ENCODE measurements at places on chromosomes 11 and 22.

- no peak for DNase-seq
Observed at GRCh38 chr11:35145271-35145670, 6.3 kb downstream of the CD44 start.

DNA sequence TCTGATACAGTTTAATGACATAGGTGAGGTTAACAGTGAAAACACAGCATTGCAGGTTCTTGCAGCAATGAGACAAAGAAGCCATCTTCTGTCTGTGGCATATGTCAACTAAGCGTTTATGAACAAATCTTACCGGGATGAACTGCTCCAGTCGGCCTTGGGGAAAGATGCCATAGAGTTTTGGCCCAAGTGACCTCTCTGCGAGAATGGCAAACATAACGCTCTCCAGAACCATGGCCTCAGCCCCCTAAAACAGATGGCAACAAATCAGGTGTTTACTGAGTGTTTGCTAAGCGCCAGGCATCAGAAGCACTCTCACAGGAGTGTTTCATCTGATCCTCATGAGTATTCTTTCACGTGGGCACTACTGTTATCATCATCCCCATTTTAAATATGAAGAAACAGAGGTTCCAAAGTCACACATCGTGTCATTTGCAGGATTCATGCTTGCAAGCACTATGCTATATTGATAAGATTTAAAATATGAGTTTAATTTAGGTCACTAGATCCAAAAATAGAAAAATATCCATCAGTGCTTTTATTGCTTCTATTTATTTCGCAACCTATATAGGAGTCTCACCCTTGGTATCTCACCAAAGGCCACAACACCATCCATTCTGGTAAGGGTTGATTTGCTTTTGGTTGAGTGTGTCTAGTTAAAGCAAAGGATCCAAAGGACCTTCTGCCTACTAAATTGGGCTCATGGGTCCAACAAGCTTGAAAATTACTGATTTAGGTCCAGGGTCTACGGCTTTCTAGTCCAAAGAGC is 35.9 kb downstream of the TCIRG1 start:
- no peak for DNase-seq

GRCh38 chr11:9601037-9601875 is 27.8 kb downstream of the WEE1 start:
- DNase-seq: no peak

DNA sequence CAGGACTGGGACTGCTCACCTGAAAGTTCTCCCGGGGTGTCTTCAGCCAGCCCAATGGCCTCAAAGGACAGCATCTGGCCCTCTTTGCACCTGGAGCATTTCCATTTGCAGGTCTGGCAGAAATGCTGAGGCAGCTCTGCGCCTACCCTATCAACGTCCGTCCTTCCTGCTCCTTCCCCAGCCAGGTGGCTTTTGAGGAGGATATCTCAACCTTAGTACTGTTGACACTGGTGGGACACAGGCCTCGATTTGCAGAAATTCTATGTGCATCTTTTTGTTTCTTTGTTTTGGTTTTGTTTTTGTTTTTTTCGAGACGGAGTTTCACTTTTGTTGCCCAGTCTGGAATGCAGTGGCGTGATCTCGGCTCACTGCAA is 5.0 kb downstream of the MOGAT2 start:
- DNase-seq: no peak

DNA sequence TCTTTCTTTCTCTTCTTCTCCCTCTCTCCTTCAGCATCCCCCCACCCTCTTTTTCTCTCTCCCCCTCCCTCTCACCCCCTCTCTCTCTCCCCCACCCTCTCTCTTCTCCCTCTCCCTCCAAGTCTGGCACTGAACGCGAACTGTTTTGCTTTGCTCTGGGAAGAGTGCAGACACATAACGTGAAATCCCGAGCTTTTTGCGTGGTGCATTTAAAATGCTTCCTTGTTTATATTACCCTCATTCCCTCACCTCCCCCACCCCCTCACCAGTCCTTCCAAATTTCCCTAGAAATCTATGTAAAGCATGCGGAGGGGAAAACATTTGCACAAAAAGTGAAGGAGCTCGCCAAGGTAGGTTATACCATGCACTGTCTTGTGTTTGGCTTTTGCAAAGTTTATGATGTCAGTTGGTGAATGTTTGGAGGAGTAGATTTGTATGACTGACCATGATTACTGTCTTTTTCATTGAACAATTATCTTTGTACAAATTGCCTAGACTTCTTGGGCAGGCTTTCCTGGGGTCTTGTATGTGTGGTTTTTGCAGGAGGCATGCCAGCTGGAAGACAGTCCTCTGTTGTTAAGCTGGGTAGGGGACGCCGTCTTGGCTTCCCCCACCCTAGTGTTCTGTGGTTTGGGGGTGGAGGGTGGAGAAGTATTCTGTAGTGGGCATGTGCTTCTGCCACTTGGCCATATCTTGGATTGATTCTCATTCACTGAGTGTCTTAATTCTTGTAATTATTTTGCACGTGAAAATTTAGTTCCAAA is 123.7 kb upstream of the HSD17B12 start:
- DNase-seq: no peak

DNA sequence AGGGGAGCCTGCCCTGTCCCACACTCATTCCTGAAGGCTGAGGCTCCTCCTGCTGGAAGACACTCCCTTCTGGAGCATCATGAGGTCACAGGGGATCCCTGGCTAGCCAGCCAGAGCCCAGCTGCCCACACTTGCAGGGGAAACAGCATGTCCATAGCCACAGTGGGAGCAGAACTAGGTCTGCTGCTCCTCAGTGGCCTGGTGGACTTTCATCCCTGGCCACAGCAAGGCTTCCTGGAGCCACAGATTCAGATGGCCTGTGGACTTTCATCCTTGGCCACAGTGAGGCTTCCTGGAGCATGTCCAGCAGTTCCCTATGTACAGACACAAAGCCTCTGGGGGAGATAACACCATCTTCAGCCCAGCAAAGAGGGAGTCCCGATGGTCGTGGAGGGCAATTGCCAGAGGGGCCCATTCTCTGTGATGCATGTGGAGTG is 5.9 kb upstream of the APOL6 start:
- no peak for DNase-seq

- no peak for DNase-seq
Observed at GRCh38 chr22:23899042-23899745, 5.0 kb downstream of the MIF start.

GRCh38 chr22:33513388-33514338 is 406.6 kb downstream of the LARGE1 start:
- no peak for DNase-seq

DNA sequence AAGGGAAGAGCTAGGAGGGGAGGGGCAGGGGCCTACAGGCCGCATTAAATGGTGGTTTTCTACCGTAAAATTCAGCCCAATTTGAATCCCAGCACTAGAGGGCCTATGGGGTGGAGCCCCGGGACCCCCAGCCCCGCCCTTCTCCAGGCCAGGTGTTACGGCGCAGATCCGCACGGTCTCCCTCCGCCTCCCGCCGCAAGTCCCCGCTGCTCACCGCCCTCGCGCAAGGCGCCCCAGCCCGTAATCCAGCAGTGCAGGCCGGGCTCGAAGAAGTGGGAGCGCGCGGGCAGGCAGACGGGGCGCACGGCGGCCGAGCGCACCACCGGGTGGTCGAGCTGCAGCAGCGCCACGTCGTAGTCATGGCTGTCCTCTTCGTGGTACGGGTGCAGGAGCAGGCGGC is 17.3 kb downstream of the KCTD17 start:
- no peak for DNase-seq

GRCh38 chr11:70230840-70231710 is 28.0 kb downstream of the FADD start:
- no peak for DNase-seq

GRCh38 chr11:41897991-41898390 is 438.5 kb upstream of the LRRC4C start:
- DNase-seq: no peak

DNA sequence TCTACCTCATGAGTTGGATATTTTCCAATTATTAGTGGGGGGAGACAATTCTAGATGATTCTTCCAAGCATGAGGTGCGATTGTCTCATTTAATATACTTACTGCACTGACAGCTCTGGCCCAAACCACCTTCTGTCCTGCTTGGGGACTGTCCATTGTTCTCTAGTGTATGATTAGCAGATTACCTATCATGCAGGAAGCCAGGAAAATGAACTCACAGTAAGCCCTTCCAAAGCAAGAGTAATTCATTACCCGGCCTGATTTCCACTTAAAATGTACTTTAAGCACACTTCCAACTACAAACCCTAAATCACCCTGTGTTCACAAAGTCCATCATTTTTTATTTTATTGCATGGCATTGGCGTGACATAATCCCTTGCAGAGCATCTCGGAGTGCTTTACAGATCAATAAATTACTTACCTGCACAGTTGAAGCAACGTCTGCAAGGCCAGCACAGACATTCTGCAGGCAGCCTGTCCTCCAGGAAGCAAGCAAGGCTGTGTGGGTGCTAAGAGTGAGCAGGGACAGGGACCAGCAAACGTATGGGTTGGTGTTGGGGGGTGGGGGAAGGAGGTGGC is 838.2 kb downstream of the NTM start:
- DNase-seq: no peak

DNA sequence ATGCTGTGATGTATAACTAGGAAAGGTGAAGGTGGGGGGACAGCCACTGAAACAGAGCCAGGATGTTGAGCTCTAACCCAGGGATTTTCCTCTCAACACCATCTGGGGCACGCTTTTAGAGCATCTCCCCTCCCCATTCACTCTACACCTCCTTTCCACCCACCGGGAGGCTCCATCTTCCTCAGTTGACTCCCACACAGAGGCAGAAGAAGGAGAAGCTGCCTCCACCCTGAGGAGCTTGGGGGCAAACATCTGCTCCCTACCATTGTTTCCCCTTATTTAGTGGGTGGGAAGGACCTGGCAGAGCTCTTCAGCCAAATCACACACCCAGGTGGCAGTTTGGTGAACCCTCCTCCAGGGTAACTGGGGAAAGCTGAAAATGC is 50.0 kb upstream of the ADA2 start:
- DNase-seq: no peak

GRCh38 chr11:57499413-57499982 is 16.0 kb downstream of the SLC43A1 start:
- DNase-seq: peak; percentile 78

DNA sequence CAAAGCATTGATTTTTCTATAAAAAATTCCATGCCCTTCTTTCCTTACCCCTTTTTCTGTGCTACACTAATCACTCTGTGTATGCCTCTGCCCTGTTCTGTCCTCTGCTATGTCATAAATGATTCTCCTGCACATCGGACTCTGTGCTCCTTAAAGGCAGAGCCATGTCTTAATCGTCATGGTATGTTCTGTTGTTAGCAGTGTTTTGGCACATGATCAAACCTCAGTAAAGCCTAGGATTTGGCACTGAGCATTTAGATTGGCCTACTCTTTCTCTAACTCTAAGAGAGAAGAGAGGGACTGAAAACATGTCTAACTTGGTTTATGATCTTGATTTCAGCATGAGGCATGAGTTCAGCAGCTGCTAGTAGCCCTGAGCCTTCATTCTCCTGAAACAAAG is 266.9 kb downstream of the AASDHPPT start:
- DNase-seq: no peak

- no peak for DNase-seq
Observed at GRCh38 chr11:123362941-123363340, 67.1 kb upstream of the GRAMD1B start.

DNA sequence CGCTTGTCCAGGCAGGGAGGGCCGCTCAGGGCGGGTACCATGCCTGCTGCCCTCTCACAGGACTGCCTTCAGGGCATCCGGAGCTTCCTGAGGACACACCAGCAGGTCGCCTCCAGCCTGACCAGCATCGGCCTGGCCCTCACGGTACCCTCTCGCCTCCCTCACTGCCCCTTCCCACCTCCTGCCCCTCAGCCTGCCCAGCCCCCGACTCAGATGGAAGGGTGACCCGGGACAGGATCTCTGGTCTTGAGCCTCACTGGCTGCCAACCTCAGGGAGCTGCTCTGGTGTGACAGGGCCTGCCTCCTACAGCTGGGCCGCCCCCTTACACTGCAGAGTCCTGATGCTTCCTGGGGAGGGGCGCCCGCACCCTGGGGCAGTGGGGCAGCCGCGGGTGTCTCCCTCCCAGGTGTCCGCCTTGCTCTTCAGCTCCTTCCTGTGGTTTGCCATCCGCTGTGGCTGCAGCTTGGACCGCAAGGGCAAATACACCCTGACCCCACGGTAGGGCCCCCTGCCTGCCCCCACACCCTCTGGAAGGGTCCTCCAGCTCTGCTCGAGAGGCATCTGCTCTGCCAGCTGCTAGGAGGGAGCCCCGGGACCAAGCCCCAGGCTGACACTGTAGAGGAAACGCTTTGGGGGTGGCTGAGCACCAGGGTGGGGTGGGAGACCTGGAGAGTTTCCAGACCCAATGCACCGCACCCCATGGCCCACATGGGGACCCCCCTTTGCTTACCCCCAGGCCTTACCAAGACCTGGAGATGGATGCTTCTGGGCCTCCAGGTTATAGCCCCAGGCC is 14.6 kb downstream of the TSPAN32 start:
- DNase-seq: no peak

DNA sequence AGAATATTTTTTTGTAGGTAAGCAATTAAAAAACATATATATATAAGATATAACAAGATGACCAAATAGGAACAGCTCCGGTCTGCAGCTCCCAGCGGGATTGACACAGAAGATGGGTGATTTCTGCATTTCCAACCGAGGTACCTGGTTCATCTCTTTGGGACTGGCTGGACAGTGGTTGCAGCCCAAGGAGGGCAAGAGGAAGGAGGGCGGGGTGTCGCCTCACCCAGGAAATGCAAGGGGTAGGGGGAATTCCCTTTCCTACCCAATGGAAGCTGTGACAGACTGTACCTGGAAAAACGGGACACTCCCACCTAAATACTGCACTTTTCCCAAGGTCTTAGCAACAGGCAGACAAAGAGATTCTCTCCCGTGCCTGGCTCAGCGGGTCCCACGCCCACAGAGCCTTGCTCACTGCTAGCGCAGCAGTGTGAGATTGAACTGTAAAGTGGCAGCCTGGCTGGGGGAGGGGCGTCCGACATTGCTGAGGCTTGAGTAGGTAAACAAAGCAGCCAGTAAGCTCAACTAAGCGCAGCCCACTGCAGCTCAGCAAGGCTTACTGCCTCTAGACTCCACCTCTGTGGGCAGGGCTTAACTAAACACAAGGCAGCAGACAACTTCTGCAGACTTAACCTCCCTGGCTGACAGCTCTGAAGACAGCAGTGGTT is 163.8 kb downstream of the CWF19L2 start:
- DNase-seq: no peak

GRCh38 chr11:107819361-107820014 is 39.1 kb downstream of the SLC35F2 start:
- no peak for DNase-seq

- DNase-seq: no peak
Observed at GRCh38 chr11:111123463-111124398, 121.8 kb upstream of the POU2AF2 start.

GRCh38 chr22:49037701-49038245 is 789.9 kb downstream of the BRD1 start:
- DNase-seq: no peak

- DNase-seq: no peak
Observed at GRCh38 chr22:28589102-28589750, 90.4 kb downstream of the TTC28 start.

- no peak for DNase-seq
Observed at GRCh38 chr11:69865707-69866106, 46.5 kb upstream of the FGF3 start.

DNA sequence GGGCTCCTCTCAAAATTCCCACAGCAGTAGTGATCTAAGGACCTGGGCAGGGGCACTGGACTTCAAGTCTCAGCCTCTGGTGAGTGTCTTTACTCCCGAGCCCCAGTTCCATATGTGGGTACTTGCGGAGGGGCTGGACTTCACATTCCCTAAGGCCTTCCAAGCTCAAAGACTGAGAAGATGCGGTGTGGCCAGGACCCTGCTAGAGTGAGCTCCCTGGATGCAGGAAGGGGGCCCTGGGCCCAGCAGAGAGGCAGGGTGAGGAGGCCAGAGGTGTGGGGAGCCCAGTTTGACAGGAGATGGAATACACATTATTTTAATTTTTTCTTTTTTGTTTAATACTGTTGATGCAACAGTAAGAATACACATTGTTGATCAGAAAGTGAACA is 83.7 kb downstream of the IGLL1 start:
- no peak for DNase-seq

Data from NCI-H748 treated with DMSO at 0.1 percent for 48 hours (cell line).